ENCODE measurements at places on chromosomes 5 and 9.

DNA sequence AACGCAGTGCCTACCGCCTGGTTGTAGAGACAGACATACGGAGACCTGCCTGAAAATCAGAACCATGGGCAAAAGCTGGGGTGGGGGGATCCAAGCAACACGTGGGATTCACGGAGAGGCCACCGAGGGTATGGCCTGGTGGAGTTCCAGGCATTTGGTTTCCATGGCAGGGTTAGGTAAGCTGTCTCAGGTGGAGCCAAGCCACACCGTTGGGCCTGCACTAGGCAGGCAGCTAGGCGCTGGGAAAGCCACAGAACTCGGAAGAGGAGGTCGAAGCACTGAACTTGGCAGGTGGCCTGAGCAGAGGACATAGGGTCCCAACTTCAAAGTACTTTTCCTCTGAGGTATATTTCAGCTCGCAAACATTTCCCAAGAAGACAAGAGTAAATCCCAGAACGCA is 111.6 kb downstream of the ISL1 start:
- no peak for DNase-seq

- no peak for DNase-seq
Observed at GRCh38 chr5:132666310-132667123, 7.3 kb upstream of the IL4 start.

GRCh38 chr5:154697371-154697770 is 57.8 kb upstream of the LARP1 start:
- DNase-seq, result no peak

- DNase-seq, result no peak
Observed at GRCh38 chr9:113566712-113567071, 103.2 kb downstream of the RGS3 start.

DNA sequence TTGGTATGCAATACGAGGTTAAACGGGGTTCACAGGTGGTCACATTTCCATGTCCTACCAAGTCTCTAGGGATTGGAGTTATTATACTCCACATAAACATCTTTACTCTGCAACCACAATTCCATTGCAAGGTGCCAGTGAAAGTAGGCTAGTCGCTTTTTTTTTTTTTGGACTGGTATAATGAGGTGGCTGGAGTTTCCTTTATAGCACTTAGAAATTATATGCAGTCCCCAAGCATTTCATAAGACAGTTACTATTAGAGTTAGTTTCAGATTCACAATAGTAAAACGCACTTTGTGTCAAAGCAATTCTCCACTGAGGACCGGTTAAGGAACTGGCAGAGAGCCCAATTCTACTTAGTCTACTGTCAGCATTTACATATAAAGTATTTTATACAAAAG is 1.4 kb downstream of the MEF2C start:
- DNase-seq, result no peak

Data from urothelium cell line (cell line).